ENCODE measurements at places on chromosomes 12 and 14.

DNA sequence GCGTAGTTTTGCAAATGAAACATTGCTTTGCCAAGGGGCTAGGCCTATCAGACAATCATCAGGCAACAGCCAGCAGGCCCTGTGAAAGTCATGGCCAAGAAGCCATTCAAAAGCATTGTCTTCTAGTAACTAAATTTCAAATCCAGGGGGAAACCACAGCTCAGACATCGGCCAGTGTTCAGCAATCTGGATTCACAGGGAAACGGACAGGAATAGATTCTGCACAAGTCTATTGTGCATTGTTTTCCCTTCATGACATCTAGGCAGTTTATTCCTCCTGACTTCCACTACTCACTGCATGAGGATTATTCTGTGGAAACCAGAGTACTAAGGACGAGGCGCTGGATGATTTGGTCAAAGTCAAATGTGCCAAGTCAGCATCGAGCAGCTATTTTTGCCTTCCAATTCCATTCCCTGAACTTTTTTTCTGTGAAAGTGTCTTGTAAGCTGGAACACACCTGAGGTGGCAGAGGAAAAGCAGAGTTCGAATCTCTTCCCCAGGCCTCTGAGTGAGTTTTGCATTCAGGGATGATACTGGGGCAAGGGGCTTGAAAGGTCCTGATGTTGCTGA is 75.4 kb downstream of the VCPKMT start:
- no peak for DNase-seq

- DNase-seq = no peak
Observed at GRCh38 chr12:91511795-91512420, 329.3 kb upstream of the DCN start.

DNA sequence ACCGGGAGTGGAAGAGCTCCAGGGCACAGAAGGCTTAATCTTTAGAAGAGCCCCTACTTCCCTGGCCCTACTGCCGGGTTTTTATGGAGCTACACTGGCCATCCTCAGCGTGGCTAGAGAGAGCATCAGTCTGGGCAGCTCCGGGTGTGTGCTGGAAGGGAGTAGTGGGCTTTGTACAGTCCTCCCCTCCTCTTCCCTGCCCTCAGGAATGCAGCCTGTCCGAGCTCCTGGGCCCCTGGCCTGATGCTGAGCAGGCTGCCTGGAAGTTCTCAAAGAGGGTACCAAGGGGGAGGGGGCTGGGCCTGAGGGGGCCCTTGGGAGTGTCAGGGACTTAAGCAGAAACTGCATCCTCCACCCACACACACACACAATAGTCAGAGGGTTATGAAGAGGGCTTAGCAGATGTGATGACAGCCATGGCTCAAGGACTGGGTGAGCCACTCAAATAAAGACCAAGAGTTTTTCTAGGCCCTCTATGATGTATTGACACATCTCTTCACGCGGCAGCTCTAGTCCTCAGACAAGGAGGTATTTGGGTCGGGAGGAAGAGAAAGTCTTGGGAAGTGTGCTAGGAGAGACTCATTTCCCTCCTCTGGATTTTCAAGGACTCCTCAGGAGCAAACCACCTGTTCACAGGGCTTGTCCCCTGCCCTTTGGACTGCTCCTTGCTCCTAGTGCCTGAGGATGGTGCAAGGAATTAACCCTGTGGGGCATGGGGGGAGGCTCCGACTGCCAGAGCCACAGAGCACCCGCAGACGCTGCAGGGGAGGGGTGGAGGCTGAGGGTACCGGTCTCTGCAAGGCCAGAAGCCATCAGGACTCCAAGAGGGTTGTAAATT is 16.5 kb upstream of the FIGNL2 start:
- DNase-seq = no peak

DNA sequence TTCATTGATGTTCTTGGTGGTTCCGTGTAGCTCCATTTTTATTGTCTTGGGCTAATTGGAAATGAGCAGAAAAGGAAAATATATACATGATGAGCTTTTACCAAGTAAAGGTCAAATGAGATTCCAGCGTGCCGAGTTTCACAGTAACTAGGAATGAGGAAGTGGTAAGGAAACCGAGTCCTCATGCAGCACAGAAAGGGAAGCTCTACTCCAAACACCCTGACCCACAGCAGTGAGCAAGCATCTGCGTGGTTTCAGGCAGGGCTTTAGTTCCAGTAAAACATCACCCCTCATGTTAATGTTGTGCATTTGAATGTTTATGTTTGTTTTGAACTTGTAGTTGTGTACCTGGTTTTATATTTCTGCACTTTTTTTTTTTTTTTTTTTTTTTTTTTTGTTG is 208.0 kb downstream of the SLC41A2 start:
- no peak for DNase-seq

GRCh38 chr14:37924622-37925021 is 283.1 kb upstream of the SSTR1 start:
- no peak for DNase-seq

GRCh38 chr12:112716099-112717093 is 75.2 kb upstream of the RPH3A start:
- no peak for DNase-seq

DNA sequence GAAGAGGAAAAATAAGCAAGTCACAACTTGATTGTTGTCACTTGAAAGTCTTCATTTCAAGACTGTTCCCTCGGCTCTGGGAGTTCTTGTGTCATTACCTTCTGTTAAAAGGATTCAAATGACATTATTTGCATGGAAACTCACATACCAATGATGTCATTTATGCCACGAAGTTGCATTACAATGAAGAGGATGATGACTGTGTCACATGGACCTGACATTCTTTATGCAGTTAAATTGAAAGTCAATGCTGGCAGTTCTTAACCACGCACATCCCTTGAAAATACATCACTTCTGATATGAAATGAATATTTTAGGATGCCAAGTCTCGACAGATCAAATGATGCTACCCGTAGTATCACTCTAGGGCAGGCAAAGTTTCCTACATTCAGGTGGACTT is 1069.5 kb downstream of the VRK1 start:
- DNase-seq = no peak

DNA sequence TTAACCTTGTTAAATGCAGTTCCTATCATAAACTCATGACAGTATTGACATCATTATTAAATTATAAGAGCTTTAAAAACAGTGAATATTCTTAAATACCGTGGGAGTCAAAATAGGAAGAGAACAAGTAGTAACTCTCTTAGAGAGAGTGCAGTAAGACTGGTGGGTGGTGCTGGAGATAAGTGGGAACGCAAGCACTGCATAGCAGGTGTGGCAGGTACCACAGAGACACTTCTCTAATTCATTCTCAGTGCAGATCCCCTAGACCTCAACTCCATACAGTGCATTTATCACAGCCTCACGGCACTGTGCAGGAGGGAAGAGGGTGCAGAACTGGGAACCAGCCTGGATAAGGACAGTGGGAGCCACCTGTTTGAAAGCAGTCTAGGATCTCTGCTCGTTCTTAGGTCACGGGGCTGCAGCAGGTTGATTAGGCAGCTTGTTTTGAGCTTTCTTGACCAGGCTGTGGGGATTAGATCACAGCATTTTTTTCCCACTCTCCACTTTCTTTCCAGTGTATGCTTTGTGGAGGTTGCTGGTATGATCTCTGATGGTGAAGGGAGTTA is 165.6 kb downstream of the PRKCH start:
- DNase-seq = no peak

GRCh38 chr12:49330032-49330619 is 6.9 kb downstream of the C1QL4 start:
- DNase-seq = no peak

DNA sequence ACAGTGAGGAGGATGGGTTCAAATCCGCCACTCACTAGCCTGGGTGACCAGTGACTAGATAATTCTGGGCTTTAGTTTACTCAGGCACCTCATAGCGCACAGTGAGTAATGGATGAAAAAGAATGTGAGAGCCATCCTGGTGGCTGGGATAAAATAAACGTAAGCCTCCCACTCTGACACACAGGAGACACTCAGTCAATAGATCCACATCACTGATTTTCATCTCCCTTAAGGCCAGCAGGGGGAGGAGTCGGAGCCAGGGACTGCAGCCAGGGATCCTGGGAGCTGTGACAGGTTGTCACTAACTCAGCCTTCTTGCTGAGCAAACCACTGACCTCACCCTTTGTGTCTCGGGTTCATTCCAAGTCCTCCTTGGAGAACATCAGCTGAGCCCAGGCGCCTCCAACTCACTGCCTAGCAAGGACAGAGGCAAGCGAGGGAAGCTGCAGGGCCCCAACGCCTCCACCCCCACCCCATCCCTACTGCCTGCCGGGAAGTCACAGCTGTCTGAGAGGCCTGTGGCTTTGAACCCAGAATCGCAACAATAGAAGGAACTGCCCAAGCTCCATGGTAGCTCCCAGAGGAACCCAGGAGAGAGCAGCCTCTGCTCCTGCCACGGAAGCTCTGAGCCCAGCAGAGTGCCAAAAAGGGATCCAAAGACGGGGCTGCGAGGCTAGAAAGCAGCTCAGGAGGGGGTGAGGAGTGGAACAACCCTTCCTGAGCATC is 30.7 kb downstream of the PXN start:
- no peak for DNase-seq

DNA sequence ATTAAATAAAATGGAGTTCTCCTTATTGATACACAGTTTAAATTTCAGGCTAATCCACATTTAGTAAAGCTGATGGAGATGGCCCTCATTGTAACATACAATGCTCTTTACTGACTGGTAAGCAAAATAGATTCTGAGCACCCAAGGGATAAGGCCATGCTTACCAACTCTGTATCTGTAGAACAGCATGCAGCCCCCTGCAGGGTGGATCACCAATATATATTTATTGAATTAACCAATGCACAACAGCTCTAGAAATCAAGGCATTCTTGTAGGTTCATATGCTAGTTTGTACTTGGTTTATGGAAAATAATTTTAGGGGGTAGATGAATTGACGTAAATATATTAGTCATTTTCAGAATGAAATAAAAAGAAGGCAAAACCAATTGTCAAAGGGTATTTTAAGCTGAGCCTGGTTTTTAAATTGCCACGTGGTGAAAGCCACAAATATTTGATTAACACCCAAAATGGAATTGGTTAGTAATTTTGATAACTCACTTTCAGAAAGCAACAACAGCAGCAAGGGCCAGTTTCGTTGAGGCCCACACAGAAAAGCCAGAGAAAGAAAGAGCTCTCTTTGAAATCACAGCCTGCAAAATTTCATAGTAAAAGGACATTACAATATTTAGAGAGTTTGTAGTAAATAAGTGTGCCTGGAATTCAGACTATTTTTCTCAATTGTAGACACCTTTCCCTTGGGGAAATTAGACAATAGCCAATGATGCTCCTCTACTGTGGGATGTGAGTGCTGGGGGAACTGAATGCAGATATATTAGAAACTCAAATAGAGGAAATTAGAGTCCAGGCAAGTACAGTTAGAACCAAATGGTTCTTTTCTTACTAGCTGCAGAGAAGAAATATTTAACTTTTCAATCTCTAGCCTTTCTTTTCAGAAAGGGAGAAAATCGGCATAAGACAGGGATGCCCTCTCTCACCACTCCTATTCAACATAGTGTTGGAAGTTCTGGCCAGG is 216.2 kb upstream of the ABCD2 start:
- no peak for DNase-seq

GRCh38 chr12:65902500-65902899 is 78.2 kb downstream of the HMGA2 start:
- no peak for DNase-seq

- no peak for DNase-seq
Observed at GRCh38 chr12:2422591-2422990, 369.8 kb downstream of the CACNA1C start.

GRCh38 chr14:39080886-39081285 is 22.1 kb downstream of the SEC23A start:
- DNase-seq = no peak
